ENCODE measurements at places on chromosomes 4 and X.

GRCh38 chr4:25377572-25378436, 741 bp downstream of the ANAPC4 start:
- no peak for DNase-seq

GRCh38 chrX:46502848-46503247, 42.4 kb downstream of the ZNF674 start:
- DNase-seq, result no peak

DNA sequence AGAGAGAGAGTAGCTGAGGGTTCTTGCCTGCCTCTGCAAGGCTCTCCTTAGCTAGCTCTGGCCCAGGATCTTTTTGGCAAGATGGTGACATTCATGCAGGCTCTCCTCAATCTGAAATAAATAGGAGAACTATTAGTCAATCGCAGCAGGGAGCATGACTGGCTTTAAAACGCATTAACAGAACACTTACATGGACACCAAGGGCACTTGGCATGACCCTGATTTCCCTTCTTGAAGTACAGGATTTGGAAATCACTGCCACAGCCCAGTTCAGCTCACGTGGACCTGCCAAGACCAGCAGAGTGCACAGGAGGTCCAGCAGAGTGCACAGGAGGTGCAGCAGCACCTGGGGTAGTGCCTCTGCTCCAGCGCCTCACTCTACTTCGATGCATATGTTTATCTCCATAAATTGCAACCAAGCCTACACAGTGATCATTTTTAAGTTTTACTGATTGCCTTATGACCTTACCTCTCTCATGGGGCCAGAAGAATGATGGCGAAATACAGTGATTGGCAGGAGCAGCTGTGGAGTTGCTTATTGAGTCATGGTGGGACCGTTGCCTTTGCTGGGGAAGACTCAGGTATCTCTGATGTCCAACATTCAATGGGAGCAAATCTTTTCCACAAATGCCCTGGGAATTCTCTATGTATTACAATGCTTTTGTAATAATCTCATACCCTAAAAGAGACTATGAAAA, 122.4 kb downstream of the SYNPO2 start:
- no peak for DNase-seq

- peak; percentile 28 for DNase-seq
Observed at GRCh38 chrX:136588036-136588435, 56.0 kb downstream of the VGLL1 start.

- no peak for DNase-seq
Observed at GRCh38 chr4:85613901-85614300, 139.0 kb downstream of the ARHGAP24 start.

GRCh38 chr4:184896868-184897715, 71.3 kb upstream of the ACSL1 start:
- DNase-seq, result peak; percentile 39

- no peak for DNase-seq
Observed at GRCh38 chrX:10381193-10381592, 224.4 kb downstream of the CLCN4 start.

DNA sequence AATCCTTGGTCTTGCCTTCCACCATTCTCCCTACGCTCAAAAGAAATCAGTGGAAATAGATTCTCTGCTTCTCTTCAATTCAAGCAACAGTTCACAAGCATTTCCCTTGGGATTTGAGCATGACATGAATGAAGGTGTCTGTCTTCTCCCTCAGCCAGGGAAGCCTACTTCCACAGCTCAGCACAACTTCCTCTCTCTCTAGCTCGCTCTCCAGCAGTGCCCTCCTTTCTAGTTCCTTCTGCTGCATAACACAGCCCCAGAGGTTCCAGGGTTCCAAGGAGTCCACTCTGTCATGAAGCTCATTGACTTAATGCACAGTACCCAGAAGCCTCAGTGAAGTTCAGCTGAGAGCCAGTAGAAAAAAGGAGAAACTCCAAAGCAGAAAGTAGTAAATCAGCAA, 81.3 kb downstream of the PLS3 start:
- DNase-seq, result no peak

- DNase-seq, result no peak
Observed at GRCh38 chr4:80990851-80991250, 39.7 kb upstream of the BMP3 start.

- DNase-seq, result no peak
Observed at GRCh38 chr4:3434881-3435685, 6.7 kb upstream of the HGFAC start.

DNA sequence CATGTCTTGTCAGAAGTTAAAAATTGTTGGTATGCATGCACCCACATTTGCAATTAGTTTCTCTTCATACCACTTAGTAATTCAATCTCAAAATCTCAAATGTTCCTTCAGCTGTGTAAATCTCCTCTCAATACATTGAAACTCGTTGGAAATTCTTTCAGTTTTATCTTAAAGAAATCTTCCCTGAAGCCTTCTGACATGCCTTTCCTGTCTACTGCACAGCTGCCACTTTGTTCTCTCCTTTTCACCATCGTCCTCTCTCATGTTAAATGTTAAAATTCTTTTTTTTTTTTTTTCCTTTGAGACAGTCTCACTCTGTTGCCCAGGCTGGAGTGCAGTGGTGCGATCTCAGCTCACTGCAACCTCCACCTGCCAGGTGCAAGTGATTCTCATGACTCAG, 30.9 kb downstream of the MCUB start:
- no peak for DNase-seq

DNA sequence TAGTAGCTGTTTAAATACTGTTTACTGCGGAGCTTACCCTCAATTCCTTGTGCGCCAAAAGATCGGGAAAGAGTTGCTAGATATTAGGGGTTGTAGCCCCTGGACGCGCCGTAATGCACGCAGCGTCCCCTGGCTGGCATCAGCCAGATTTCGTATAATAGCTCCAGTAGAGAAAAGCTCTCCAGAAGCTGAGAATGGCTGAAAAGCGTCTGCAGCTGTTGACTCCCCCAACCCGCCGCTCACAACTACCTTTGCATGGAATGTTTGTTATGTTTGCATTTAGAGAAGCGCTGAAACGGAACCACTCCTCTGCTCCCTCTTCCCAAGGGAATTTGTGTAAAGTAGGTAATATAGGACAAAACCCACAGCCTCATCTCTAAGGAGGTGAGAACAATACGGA, 3.7 kb downstream of the DOCK11 start:
- DNase-seq, result no peak

- DNase-seq, result no peak
Observed at GRCh38 chrX:103847174-103847870, 15.3 kb upstream of the RAB9B start.

DNA sequence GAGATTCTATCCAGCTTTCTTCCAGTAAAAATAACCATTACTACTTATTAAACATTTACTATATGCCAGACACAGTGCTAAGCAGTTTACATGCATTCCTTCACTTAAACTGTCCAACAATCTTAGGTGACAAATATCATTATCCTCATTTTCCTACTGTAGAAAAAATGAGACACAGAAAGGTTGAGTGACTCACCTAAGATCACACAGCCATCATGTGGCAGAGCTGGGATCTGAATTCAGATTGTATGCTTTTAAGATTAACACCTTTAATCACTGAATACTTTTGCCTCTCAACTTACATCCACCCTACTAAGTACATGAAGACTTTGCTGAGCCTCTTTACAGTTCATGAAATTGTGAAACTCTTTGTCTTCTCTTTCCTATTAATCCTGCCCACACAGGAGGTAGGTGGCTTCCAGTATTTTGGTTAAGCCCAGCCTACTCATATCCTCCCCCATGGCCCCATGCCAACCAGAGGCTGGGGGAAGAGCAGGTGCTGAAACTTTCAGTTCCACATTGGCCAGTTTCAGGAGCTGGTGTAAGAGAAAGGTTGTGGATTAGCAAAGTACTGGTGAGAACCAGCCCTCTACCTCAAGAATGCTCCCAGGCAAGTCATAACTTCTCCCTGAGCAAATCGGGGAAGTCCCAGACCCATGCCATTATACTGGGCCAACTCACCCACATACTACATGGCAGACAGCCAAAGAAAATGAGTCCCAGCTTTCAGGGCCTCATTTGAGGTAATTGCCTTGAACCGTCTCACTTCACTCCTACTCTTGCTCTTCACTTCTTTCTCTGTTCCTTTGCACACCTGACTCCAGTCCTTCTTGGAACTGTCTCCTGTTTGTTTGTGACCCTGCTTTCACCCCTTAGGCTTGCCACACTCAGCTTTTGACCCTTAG, 211.1 kb downstream of the GUCY2F start:
- DNase-seq, result no peak

GRCh38 chr4:26310264-26310663, 10.6 kb upstream of the RBPJ start:
- no peak for DNase-seq

GRCh38 chr4:140353786-140354185, 19.7 kb upstream of the SCOC start:
- DNase-seq, result peak; percentile 50

DNA sequence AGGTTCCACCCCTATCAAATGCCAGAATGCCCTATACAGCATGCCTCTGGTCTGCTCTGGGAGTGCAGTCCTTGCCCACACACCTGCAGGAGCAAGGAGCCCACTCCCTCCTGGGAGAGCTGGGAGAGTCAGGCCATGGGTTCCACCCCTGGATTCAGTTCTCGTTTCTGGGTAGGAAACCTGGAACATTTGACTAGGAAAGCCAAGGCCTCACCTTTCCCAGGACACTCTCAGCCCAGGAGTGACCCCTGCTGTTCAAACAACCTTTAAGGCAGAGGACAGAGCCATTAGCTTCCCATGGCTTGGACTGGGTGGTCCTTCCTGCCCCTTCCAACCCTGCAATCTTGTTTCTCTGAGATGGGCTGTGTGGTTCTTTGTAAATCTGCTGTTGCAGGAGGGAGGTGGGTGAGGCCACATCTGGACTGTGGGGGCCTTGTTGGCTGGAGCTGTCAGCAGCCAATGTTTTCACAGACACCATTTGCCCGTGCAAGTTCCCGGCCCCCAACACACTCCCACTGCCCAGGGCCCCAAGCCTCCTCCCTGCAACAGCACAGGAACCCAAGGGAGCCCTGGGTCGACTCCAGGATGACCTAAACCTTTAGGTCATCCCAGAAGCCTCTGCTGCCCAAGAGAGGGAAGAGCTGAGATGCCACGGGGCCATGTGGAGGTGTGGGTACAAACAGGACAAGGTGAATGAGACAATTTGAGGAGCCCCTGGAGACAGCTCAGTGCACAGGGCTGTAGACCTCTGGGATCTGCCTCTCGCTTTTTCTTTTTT, 104.4 kb downstream of the PJA1 start:
- DNase-seq, result peak; percentile 38

- no peak for DNase-seq
Observed at GRCh38 chr4:112184438-112184837, 39.2 kb downstream of the FAM241A start.

- DNase-seq, result peak; percentile 72
Observed at GRCh38 chr4:98528882-98529281, 129.5 kb downstream of the TSPAN5 start.

DNA sequence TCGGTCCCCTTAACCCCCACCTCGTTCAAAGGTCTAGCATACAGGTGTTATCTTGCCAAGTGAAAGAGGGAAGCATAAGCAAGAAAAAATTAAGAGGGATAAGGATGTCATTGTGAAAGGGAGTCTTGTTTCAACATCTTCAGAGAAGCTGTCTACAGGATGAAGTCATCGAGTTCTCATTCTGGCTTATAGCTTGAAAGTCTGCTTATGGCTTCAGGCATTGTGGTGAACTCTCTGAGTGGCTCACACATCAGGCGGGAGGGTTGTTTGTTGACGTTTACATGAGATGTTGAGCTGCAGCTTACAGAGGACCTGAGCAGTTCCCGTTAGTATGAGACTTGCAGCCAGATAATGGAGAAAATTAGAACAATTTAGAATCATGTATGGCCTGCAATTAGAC, 16.6 kb downstream of the MAGEA9B start:
- DNase-seq, result peak; percentile 55

- DNase-seq, result no peak
Observed at GRCh38 chr4:164287173-164287572, 466.8 kb upstream of the SMIM31 start.

GRCh38 chr4:108831291-108831690, 68.4 kb upstream of the ETNPPL start:
- DNase-seq, result no peak

GRCh38 chr4:2831611-2832308, 11.9 kb upstream of the ADD1 start:
- no peak for DNase-seq

GRCh38 chr4:152975380-152976211, 39.5 kb downstream of the FHDC1 start:
- DNase-seq, result no peak

GRCh38 chrX:142186103-142186502, 19.0 kb downstream of the MAGEC2 start:
- no peak for DNase-seq

GRCh38 chr4:17636696-17637622, 22.5 kb downstream of the MED28 start:
- DNase-seq, result peak; percentile 70

DNA sequence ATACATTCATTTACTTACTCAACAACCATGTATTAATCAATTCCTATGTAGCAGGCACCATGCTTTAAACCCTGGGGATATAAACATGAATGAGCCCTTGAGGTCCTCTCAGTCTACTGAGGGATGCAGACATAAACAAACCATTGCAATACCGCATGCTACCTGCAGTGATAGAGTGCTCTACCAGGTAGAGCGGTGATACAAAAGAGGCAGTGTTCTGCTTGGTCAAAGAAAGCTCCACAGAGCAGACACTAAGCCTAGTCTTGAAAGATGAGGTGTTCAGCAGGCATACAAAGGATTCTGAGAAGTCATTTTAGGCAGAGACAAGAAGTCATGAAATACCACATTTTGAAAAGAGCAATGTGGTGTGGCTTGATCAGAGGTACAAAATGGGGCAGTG, 26.9 kb upstream of the AMOT start:
- no peak for DNase-seq

GRCh38 chr4:162011089-162011488, 152.7 kb downstream of the FSTL5 start:
- DNase-seq, result peak; percentile 6

GRCh38 chrX:132651421-132652086, 162.7 kb upstream of the MBNL3 start:
- peak; percentile 51 for DNase-seq

DNA sequence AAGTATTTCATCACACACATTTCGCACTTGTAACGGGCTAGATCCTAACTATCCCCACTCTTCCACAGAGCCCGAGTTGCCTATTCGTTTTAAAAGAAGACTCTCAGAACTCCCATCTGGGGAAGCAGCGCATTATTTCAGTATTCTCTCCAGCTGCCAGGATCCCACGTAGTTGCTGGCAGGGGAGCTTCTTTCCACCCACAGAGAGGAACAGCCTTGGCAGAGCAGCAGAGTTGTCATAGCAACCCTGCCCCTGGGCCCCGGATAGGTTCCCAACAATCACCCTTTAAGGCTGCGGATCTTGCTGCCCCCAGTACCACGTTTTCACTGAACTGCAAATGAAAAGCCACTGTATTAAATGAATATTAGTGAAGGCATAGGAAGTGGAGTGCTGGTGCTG, 106.7 kb downstream of the GPM6A start:
- no peak for DNase-seq

GRCh38 chr4:14368391-14368790, 633.9 kb upstream of the CPEB2 start:
- DNase-seq, result no peak
